SJSA1 (cell line): ENCODE measurements at places on chromosomes 12 and 14. TPM values are rescaled to one million over a fixed set of nuclear protein-coding genes. Genes with fewer than 3 reads are reported as not detected.
A peak's percentile ranks its signal among the peaks of the same experiment; 100 is the strongest.

- no peak for DNase-seq
Observed at GRCh38 chr14:68225321-68225720, 405.7 kb downstream of the RAD51B start.

DNA sequence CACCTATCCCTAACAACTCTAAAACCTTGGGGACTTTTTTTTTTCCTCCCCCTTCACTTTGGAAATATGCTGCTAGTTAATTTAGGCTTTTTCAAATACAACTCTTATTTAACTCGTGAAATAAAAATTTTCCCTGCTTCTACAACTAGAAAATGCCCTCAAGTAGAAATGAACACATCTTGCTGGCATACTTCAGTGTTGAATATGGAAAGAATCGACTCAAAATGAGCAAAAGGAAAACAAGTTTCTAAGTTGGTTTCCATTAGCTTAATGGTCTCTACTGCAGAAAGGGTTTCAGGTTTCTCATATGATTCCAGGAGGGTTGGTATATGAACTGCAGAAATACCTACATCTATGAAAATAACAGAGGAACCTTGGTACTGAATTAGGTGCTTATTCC lies 118.3 kb upstream of the TMTC1 start:
- DNase-seq: no peak

GRCh38 chr12:97568336-97569180 lies 106.0 kb downstream of the RMST start:
- DNase-seq: no peak

- no peak for DNase-seq
Observed at GRCh38 chr12:7072035-7072434, 11.5 kb downstream of the C1S start.

DNA sequence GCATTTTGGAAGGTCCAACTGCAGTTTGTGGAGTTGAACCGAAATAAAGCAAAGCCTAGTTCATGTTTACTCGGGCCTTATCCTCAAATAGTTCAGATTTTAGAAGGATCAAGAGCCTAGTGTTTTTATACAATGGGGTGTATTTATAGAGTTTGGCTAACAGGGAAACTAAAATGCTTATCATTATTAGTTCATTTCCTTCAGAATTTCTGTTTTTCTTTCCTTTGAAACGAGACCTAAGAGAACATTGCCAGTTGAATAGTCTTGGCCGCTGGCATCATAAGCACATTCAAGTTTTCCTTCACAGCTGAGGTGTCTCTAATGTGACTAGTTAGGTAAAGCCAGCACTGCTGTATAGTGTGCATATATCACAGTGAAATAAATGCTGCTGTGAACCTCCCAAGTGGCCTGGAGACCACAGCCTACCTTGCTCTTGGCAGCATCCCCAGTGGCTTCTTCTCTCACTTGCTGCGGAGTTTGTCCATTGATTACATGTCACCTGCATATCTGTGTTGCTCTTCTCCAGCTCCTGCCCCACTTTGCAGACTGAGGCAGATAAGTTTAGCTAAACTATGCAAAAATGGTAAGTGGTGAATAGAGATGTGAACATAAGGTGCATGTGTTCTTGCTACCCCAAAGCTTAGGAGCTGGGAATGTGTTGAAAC lies 88.8 kb downstream of the ANO6 start:
- no peak for DNase-seq

DNA sequence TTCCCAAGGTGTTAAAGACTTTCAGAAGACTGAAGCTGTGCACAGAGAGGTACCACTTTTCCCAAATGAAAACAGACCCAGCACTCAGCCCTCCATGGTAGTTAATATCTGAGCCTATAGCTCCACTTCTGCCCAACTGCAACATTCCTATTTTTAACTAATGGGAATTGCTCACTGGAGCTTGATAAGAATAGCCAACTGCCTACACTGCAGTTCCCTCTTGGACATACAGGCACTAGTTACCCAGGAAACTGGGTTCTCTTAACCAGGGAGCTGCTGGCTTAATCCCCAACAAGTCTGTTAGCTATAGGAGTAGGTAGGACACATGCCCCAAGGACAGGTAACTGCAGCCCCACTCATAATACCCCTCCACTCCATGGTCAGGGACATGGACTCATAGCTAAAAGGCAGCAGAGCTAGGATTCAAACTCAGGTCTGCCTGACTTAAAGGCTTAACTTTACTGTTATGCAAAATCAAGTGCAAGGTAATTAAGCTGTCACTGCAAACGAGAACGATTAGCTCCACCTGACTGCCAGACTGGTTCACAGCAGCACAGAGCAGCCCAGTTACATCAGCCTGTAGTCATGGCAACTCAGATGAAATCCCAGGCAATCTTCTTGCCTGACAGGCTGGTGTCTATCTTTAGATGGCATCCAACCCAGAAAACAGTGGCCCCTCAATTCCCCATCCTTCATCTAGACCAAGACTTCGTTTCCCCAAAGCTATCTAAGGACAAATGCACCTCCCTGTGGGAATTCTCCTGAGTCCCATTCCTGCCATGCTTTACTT lies 77.1 kb upstream of the ACTN1 start:
- DNase-seq: no peak

DNA sequence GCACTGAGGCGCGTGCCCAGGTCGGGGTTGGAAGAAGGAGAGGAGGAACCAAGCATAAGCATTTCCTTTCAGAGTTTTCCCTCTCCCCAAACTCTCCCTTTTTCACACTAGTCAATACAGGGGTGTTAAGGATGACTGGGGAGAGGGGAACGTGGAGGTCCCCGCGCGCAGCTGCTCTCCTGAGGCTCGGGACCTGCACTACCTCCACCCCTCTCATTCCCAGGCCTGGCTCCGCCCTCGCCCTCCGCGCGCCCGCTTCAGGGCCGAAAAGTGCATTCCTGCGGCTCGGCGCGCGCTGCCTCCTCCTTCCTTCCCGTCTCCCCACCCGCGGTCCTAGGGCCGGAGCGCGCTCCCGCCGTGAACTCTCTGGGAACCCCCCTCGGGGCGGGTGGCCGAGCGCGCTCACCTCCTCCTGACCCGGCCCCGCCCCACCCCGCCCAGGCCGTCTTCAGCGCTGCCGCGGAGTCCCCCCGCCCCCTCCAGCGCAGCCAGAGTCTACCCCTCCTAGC lies 11.3 kb downstream of the RARG start:
- peak; percentile 96 for DNase-seq

Gene SINHCAF
- total RNA-seq: 38.4 and 47.5 TPM in 2 replicates

DNA sequence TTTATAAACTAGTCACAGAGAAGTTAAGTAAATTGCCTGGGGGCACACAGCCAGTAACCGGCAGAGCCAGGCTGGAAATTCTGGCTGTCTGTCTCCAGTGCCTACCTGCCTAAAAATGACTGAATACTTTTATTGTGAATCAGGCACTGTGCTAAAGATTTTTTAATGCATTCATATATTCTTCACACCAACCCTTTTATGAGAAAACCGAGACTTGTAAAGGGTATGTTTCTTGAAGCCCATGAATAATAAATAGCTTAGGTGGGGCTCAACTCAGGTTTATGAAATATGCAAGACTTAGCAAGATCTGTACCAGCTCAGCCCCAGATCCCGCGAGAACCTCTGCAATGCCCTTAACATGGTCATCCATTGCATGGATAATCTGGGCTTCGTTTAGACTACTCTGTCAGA lies 60.8 kb downstream of the TMCC3 start:
- no peak for DNase-seq

Gene ART4
- total RNA-seq: 0.03 and 0.08 TPM in 2 replicates

DNA sequence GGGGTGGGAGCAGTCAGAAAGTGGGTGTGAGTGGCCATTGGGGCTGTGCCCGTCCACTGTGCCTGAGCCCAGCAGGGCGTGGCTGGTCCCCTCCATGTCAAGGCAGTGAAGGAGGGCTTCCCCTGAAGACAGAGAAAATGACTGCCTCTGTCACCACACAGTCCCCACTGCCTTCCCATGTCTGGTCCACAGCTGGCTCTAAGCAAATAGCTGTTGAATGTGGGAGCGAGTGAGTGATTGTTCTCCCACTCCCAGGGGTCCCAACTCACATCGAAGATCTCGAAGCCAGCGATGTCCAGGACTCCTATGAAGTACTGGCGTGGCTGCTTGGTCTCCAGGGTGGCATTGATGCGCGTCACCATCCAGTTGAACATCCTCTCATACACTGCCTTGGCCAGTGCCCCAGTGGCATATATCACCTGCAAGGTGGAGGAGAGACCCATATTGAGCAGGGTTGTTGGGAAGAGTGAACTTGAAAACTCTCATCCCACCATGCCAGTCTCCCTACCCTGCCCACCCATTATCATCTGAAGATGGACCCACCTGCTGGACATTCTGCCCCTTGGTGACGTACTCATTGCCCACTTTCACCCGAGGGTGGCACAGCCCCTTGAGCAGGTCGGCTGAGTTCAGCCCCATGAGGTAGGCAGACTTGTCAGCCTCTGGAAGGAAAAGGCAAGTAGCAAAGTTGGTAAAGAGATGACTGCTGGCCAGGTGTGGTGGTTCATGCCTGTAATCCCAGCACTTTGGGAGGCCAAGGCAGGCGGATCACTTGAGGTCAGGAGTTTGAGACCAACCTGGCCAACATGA lies 6.6 kb downstream of the MYH7 start:
- no peak for DNase-seq

- DNase-seq: no peak
Observed at GRCh38 chr12:47297993-47298392, 218.2 kb upstream of the AMIGO2 start.

Gene TNS2
- 8.8 and 18.4 TPM in 2 replicates for total RNA-seq

GRCh38 chr14:81263777-81264410 lies 43.1 kb upstream of the GTF2A1 start:
- no peak for DNase-seq

- no peak for DNase-seq
Observed at GRCh38 chr14:34937876-34938275, 44.9 kb upstream of the SRP54 start.

DNA sequence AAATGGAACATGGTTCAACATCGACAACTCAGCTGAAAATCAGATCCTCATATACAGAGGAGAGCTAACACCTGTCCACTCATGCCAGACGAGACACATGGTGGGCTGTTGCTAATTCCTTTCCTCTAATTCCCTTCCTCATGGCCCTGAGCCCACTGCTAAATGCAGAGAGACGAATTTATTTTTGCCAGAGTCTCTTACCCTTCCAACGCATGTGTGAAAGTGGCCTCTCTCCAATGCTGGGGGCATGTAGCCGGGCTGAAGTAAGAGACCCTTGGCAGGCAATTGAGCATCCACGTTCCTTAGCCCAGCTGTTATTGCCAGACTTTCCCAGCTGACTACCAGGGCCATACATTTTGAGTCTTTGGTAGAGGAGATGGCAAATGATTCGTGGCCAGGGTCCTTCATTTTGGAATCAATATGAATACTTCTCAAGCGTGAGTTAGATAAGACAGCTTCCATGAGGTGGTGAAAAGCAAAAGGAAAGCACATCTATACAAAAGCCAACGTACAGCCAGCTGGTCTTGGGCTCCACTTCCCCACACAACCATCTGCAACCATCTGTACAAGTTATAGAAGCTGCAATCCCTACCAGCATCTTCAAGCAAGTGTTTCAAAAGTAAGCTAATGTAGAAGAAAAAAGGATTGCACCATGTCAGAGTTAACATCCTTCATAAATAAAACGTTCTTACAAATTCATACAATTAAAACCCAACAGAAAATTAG lies 28.6 kb downstream of the CORO1C start:
- no peak for DNase-seq

DNA sequence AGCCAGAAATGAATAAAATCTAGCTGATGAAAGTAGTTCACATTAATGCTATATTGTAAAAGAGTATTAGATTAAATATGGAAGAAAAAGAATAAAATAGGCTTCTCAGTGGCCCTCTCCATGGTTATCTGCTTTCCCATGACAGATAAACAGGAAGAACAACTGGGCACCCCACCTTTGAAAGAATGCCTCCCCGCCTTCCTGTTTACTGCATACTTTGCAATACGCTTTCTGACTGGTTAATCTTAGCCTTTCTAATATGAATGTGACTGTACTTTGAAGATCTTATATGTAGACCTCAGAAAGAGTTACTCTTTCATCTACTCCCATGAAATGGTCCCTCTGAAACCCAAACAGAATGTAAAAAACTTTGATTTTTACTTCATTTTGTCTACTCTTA lies 34.1 kb upstream of the DAAM1 start:
- DNase-seq: no peak

Gene GPHB5
- not detected in 2 replicates for total RNA-seq

DNA sequence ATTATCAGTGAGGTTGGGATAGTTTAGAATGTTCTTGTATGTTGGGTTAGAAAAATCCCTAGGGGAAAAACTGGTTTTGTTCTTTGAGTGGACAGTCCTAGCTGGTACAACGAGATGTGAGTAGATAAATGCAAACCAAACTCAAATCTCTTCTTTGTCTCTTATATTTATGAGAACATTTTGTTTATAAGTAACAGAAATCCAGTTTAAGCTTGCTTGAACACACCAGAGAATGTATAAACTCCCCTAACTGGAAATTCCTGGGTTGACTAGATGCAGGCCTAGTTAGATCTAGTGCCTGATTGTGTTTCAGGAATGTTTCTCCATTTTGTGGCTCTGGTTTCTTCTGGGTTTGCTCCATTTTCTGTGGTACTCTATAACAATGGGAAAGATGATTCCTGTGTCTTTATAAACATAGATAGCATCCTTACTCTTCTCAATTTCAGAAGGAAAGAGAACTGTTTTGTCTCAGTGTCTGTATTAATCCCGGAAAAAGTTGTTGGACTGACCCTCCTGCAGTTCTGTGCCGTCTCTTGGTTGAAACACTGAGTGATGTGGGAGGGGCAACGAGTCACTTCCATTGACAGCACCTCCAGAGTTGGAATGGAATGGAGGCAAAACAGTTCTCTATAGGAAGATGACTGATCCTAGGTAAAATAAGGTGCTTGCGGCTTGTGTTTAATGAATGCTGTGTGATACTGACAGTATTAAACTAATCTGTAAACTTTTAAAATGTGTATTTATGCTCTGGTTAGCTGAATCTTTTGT lies 244.8 kb downstream of the TMTC2 start:
- no peak for DNase-seq

Gene RD3L
- not detected in 2 replicates for total RNA-seq

GRCh38 chr12:22653791-22654190 lies 28.8 kb downstream of the ETNK1 start:
- no peak for DNase-seq

Gene CCDC38
- 0.39 TPM in 1 of 2 replicates, not detected in the other for total RNA-seq

GRCh38 chr12:2509137-2509536 lies 285.6 kb upstream of the FKBP4 start:
- DNase-seq: no peak

- DNase-seq: peak; percentile 42
Observed at GRCh38 chr12:47078733-47079467, 521 bp upstream of the PCED1B start.

Gene MYF6
- not detected in 2 replicates for total RNA-seq

Gene CD163L1
- total RNA-seq: 0.56 and 2.9 TPM in 2 replicates

- peak; percentile 29 for DNase-seq
Observed at GRCh38 chr12:124915239-124916236, 1.1 kb upstream of the UBC start.

Gene PTGER2
- 2.5 and 2.9 TPM in 2 replicates for total RNA-seq

Gene PPFIBP1
- total RNA-seq: 52.9 and 86.9 TPM in 2 replicates

GRCh38 chr12:28171356-28172060 lies 18.7 kb upstream of the CCDC91 start:
- no peak for DNase-seq

DNA sequence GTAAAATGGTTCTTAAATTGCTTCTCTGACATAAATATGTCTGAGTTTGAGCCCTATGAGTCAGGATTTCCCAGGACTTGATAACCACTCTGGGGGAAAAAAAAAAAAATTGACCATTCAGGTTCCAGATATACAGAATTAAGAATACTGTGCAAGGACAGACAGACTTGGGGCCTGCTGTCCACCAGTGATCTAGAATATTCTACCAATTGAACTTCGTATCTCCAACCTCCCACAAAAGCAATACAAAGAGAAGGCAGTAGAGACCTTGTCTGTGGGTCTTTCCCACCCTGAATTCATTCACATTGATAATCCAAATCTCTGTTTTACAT lies 4.1 kb downstream of the SINHCAF start:
- DNase-seq: peak; percentile 7

Gene PRB3
- not detected in 2 replicates for total RNA-seq
